Activated gamma-delta T cell (primary cell): ENCODE measurements at places on chromosomes 16 and 17.
A peak's percentile ranks its signal among the peaks of the same experiment; 100 is the strongest.

DNA sequence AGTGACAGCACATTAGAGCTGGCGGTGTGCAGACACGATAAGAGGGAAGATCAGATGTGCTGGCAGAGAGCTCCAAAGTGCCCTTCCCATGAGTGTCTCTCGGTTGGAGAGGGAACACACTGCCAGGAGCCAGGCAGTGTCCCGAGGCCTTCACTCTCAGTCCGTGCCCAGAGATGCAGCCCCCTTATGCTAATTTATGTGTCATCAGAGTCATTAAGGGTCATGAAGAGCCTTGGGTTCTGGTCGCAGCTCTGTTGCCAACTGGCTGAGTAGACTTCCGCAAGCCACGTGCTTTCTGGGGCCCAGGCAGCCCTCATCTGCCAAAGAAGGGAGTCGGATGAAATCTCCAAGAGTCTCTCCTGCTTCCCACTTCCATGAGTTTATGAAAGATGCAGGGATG, 232.5 kb downstream of the MSI2 start:
- no peak for DNase-seq

GRCh38 chr17:45667591-45668171, 116.4 kb upstream of the CRHR1 start:
- no peak for DNase-seq

DNA sequence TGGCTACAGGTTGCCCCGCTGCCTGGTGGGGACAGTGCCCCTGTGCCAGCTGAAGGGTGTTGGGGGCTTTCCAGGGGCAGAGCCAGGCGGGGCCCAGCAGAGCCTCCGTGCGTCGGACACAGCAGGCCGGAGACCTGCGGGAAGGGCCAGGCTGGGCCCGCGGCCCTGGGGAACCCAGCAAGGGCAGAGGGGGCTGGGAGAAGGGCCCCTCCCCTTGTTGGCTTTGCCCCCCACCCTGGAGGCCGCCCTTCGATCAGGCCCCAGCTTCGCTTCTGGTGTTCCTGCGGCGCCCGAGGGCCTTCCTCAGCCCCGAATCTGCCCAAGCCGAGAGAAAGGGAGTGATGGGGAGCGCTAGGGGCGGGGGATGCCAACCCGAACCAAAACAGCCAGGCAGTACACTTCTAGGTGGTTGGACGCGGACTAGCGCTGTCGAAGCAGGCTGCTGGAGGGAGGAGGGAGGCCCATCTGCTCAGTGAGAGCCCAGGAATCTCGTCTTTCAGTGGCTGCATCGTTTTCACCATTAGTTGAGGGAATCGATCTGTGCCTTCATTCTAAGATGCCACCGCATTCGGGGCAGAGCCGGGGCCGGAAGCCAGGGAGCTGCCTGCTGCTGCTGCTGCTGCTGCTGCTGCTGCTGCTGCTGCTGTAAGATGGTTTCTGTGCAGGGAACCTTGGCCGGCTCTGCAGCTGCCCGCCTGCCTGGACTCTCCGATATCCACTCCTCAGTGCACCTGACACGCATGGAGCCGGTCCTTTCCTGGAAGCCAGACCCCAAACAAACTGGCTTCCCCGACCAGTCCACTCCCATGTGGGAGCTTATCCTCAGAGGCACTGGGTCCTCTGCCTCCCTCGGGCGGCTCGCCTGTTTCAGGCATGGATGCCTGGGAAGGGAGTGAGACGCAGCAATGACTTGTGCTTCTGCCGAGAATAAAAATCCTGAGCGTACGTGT, 1.7 kb downstream of the JPH3 start:
- DNase-seq, result no peak

DNA sequence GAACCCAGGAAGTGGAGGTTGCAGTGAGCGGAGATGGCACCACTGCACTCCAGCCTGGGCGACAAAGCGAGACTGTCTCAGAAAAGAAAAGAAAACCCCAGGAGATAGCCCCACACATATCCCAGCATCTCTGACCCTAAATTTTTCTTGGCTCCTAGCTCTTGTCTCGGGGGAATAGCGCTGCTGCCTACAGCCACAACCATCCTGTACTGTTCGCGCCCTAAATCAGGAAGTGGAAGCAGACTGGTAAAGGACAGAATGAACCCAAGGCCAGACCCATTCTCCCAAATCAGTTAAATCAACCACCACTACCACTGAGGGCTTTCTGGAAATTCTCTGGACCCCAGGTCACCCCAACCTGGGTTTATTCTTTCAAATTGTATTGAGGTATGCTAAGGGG, 1.7 kb downstream of the CTDNEP1 start:
- DNase-seq, result no peak

- peak; percentile 51 for DNase-seq
Observed at GRCh38 chr17:76268015-76268749, 3.0 kb downstream of the UBALD2 start.

GRCh38 chr16:84143784-84144199, 1.2 kb downstream of the HSDL1 start:
- DNase-seq, result no peak

DNA sequence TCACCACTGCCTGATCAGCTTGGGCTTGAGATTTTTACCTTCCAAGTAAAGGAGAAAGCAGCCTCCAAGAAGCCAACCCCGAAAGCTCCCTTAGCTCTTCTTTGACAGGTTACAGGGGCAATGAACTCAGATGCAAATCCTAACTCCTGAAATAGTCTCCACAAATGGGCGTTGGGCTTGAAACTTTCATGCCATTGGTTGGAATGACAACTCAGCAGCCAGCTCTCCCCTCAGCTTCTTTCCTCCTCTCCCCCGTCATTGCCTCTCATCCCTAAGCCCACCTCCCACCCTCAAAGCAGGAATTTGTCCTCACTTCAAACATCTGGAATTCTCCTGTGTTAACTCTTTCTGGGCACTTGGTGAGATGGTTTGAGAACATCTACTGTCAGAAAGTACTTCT, at the start of gene TAT:
Gene TAT, minus strand, starts transcription at position 122 of the 400 bp plus-strand sequence. CDS start 677 bp downstream, outside the sequence.
- no peak for DNase-seq

- no peak for DNase-seq
Observed at GRCh38 chr16:49748322-49748721, 107.6 kb downstream of the ZNF423 start.

GRCh38 chr17:76388966-76389888, 4.8 kb downstream of the SPHK1 start:
- DNase-seq, result no peak

GRCh38 chr17:12619459-12620199, 46.1 kb upstream of the MYOCD start:
- no peak for DNase-seq

DNA sequence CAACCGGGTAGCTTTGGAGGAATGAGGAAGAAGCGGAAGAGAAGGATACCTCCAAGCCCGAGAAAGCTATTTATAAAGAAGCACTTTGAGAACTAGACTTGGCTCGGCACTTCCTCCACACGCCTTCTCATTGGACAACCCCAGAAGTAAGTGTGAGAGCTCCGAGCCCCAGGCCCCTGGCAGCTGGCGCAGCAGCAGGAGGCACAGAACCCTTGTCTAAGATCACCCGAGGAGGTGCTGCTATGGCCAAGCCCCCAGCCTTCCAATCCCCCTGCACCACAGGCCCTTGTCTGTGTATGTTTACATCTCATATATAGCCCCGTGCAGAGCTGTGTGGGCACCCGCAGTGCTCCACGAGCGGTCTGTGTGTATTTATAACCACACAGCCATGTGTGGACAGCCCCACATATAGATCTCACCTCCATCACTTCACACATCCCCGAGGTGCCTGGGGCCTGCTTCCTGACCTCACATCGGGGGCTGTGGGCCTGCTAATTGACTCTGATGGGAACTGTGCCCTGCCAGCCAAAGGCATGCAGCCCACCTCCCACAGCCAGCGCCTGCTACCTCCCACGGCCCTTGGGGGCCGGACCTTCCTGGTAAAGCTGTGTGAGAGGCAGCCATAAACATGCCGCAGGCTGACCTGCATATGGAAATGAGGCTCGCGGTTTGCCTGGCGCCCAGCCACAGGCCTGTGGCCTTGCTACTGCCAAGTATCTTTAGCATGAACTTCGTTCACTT, 96.1 kb downstream of the C17orf67 start:
- DNase-seq, result no peak

- DNase-seq, result no peak
Observed at GRCh38 chr16:57324749-57325148, 33.8 kb upstream of the CCL22 start.

DNA sequence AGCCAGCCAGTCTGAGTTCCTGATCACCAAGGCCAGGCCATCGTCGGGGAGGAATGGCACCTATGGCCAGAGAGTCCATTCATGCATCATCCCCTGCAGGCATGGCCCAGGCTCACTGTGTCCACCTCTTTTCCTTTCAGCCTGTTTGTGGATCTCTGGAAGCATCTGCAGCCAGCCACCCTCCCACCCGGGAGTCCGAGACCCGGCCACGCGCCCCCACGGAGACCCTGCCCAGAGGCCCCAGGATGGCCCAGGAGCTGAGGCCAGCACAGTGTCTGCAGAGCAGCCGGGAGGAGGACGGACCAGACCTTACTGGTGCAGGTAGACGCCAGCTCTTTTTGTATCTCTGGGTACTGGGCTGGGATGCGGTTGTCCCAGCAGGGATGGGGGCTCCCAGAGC, 245.1 kb upstream of the CIBAR2 start:
- DNase-seq, result no peak

DNA sequence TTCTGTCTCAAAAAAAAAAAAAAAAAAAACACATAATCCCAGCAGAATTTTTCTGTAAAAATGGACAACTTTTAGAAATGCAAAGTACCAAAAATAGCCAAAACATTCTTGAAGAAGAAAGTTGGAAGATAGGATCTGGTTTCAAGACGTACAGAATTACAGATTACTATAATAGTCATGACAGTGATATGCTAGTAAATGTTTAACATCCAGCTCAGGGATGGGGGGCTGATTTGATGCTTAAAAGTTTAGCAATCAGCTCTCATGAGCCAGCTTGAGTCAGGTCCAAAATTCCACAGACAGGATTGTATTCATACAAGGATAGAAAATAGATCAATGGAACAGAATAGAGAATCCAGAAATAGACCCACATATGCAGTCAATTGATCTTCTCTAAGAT, 100.5 kb downstream of the CYB561 start:
- no peak for DNase-seq

DNA sequence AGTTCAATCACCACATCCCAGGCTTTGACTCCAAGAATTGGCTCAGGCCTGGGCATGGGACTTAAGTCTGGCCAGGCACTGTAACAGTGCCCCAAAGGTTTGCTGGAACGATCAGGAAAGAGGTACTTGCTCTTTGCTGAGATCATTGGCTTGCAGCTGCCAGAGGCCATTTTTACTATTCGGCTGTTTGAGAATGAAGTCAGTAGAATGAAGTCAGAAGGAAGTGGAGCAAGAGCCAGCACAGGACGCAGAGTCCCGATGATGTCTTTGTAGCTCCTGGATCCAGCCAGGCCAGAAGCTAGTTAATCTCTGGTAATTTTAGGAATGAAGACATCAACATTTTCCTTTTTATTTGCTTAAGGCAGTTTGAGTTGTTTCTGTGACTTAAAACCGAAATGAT, 195.5 kb downstream of the RAB11FIP4 start:
- no peak for DNase-seq

DNA sequence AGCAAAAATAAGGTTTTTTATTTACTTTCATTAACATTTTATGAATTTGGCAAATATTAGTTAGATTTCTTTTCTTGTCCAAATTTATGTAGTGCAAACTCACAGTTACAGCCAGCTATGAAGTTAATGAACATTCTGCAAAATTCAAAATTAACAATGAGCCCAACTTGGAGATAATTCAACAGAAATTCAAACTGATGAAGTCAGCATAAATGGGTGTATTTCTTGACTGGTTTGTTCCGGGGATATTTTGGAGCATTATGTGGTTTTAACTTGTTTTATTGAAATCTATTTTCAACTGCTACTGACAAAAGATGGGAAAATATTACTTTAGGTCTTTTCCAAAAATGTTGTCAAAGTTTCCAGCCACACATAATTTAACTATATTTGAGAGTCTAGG, 807.9 kb downstream of the CDH8 start:
- no peak for DNase-seq

DNA sequence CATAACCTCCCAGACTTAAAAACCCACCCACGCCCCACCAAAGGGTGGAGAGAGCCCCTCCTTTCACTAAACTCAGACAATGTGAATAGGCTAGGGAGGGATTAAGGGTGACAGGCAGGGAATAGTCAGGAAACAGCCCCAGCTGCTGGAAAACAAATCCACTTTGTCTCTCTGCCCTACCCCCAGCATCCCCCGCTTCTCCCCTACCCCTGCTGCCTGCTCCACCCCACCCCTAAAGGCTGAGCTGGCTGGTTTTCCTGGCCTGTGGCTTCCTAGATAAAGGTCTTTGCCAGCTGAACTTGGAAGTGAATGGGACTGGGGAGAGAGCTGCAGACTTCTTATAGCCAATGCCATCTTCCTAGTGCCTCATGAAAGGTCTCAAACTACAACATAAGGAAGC, 15.0 kb downstream of the CAVIN1 start:
- DNase-seq, result no peak

DNA sequence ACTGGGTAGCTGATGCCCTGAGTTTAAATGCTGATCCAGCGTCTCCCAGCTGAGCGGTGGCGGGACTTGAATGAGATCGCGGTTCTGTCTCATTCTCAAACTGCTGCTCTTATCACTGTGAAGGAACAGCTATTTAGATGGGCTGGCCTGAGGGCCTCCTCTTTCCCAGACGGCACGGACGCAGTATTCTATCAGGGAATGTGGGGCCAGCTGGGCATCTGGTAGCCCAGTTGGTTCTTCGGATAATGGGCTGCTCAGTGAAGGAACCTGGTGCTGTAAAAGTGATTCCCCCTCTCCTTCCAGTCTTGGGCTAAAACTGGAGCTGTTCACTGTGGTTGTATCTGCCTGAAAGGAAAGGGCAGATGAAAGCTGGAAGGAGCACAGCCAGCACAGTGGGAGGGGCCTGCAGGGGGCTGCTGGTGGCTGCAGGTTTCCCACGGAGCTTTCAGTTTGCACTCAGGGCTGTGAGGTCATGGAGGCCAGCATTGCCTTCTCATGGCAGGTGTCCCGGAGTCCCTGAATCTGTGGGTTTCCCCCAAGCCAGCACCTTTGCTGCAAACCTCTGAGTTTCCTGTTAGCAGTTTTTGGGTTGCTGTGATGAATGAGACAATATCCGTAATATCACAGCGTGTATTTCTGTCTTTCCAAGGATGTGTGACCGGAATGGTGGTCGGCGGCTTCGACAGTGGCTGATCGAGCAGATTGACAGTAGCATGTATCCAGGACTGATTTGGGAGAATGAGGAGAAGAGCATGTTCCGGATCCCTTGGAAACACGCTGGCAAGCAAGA, 3.6 kb downstream of the IRF8 start:
- DNase-seq, result no peak

GRCh38 chr16:3643095-3643730, 11.3 kb upstream of the DNASE1 start:
- DNase-seq, result no peak

DNA sequence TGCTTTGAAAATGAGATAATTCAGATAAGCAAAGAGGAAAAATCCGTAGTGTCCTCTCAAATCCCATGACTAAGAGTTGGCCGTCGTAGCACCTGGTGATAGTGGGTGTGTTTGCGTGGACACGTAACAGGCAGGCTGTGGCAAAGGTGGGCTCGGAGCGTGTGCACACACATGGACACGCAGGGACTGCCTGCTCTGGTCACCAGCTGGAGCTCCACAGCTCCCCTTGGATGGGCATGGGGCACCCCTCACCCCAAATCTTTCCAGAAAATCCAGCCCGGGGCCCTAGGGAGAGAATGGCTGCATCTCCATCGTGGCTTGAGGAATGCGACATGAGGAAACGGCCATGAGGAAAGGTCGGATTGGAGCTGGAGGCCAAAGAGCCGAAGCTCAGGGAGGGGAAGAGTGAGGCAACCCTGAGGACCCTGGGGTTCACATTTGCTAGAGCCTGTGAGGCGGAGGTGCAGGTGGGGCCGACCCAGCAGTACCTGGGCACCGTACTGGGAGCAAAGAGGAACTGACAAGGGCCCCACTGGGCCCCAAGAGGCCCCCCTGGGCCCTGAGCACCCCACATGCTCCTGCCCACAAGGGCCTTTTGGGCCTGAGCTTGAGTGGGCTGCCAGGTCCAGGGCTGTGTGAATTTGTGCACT, 51.6 kb downstream of the DNAH17 start:
- no peak for DNase-seq
